ENCODE measurements at places on chromosomes 4 and X.

- no peak for DNase-seq
Measured at GRCh38 chrX:13474164-13474516, 95.3 kb upstream of the EGFL6 start.

GRCh38 chrX:140362861-140363260, 142.0 kb downstream of the SOX3 start:
- DNase-seq = no peak

DNA sequence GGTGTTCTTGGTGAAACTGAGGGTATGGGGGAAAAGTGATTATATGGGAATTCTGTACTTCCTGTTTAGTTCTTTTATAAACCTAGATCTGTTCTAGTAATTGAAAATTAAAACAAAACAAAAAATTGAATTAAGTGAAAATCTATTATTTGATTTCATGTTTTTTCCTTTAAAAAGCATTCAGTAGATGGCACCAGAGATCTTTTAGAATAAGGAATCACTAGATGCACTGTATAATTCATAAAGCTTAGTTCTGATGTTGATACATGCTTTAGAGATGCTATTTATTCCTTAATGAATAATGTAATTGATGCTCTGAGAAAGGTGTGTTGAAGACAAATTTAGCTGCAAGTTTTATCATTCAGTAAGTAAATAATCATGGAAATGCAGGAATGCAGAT, 87.3 kb downstream of the LCORL start:
- no peak for DNase-seq

DNA sequence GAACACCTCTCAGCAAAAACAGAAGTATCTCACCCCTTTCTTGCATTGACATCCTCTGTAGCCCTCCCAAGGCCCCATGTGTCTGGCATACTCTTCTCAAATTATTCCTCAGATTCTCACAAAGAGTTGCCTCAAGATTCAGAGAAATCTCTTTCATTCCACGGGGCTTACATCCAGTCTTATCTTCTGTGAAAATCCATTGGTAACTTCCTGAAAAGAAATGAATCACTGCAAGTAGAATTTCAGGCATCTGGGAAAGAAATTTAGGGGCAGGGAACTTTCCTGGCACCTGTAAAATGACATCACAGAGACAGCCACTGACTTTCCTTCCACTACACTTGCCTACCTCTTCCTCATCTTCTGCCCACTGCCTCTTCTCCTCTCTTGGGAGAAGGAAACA, 182.5 kb upstream of the ARHGEF9 start:
- no peak for DNase-seq

DNA sequence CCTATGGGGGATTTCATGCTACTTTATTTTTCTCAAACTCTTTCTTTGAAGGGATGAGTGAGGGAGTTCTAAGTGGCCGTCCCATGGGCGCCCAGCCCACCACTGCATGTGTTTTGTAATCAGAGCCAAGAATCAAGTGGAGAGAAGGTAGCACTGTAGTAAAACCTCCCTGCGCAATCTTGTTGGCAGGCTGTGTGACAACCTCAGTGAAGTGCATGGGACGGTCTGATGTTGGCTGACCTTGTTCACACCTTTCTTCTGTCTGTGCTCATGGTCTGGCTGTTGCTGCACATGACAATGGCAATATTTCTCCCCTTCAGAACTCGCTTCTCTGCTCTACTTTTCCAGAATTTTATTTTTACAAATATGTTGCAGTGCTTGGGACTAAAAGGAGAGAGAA, 71.2 kb upstream of the SHISA3 start:
- DNase-seq = no peak

GRCh38 chrX:2261831-2262667, 238.7 kb downstream of the DHRSX start:
- DNase-seq = no peak

GRCh38 chr4:36432586-36432985, 151.2 kb downstream of the DTHD1 start:
- no peak for DNase-seq

DNA sequence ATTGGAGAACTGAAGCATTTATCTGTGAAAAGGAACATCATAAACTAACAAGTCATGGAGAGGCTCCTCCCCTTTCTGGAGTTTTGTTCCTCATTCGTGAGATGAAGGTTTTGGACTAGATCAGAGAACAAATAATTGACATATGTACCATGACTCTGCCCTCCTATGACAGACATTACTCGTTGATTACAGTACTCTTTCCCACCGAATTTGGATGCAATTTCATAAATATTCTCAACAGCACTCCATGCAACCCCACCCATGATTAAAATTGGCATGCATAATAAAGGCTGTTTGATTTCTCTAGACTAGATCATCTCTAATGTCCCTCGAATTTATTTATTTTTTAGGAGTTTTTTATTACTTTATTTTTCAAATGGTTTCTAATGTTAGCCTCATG, 258.9 kb upstream of the LDB2 start:
- no peak for DNase-seq

GRCh38 chrX:38452603-38453002, 100.2 kb downstream of the OTC start:
- DNase-seq = no peak

DNA sequence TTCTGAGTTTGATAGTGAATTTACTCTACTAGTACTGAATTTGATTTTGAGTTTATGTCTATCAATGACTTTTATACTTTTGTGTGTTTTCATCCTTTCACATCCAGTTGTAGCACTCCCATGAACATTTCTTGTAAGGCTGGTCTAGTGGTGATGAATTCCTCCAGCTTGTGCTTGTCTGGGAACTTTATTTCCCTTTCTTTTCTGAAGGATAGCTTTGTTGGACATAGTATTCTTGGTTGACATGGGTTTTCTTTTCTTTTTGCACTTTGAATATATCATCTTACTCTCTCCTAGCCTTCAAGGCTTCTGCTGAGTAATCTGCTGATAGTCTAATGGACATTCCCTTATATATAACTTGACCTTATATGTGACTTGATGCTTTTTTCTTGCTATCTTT, 32.5 kb upstream of the IL2 start:
- DNase-seq = no peak

DNA sequence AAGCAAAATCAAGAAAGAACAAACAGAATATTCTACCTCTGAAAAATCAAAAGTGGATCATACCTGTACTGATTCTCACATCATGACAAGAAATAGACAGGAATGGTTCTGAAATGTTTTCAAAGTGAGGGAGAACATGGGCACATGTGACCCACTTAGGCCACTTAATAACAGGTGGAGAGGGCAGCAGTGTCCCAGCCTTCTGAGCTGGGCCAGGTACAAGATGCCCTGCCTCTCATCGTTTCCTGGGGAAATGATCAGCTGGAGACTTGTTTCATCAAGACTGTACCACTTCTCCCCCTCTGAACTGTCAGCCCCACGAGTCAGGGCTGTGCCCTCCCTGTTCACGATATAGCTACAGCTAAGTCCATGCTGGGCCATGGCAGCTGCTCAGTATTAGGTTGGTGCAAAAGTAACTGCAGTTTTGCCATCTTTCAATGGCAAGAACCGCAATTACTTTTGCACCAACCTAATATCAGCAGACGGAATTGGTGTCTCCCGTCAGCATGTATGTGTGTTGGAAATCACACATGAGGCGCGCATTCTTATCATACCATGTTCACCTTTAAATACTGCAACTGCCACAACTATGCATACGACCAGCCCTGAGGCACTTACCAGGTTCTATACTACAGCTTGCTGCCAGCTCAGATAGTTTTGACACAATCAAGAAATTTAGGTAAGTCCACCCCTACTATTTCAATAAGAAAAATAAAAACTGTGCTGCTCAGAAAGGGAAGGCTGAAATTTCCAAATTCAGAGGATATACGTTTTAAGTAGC, 71.4 kb downstream of the GATB start:
- no peak for DNase-seq

- DNase-seq = no peak
Measured at GRCh38 chrX:40912166-40912565, 173.1 kb upstream of the USP9X start.

- DNase-seq = no peak
Measured at GRCh38 chr4:150009533-150009932, 68.7 kb upstream of the DCLK2 start.

DNA sequence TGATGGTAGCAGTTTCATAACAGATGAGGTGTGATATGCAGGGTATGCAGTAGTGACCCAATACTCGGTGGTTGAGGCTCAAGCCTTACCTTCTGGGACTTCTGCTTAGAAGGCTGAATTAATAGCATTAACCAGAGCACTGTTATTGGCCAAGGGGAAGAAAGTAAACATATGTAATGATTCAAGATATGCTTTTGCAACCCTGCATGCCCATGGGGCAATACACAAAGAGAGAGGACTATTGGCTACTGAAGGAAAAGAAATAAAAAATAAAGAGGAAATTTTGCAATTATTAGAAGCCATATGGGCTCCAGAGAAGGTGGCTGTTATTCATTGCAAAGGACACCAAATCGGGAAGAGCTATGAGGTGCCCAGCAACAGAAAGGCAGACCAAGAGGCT, 8.7 kb downstream of the GAGE10 start:
- DNase-seq = no peak

- DNase-seq = no peak
Measured at GRCh38 chr4:40857956-40858355, 108.2 kb downstream of the NSUN7 start.

GRCh38 chrX:33204889-33205288, 6.5 kb downstream of the DMD start:
- no peak for DNase-seq

DNA sequence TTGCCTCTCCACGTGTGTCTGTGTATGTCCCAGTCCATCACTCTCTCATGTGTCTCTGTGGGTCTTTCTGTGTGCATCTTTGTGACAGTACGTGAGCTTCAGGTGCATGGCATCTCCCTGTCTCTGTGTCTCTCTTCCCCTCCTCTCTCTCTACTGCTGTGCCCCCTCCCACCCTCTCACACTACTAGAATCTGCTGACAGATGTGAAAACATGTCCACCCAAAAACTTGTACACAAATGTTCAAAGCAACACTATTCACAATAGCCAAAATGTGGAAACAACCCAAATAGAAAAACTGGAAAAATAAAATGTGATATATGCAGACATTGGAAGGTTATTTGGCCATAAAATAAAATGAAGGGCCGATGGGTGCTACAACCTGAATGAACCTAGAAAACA, 10.0 kb downstream of the EVC start:
- no peak for DNase-seq

GRCh38 chrX:100863326-100863864, 10.8 kb downstream of the NOX1 start:
- DNase-seq = no peak

GRCh38 chr4:13986548-13986947, 359.0 kb upstream of the BOD1L1 start:
- DNase-seq = no peak

GRCh38 chrX:53294024-53294648, 12.8 kb upstream of the IQSEC2 start:
- no peak for DNase-seq

DNA sequence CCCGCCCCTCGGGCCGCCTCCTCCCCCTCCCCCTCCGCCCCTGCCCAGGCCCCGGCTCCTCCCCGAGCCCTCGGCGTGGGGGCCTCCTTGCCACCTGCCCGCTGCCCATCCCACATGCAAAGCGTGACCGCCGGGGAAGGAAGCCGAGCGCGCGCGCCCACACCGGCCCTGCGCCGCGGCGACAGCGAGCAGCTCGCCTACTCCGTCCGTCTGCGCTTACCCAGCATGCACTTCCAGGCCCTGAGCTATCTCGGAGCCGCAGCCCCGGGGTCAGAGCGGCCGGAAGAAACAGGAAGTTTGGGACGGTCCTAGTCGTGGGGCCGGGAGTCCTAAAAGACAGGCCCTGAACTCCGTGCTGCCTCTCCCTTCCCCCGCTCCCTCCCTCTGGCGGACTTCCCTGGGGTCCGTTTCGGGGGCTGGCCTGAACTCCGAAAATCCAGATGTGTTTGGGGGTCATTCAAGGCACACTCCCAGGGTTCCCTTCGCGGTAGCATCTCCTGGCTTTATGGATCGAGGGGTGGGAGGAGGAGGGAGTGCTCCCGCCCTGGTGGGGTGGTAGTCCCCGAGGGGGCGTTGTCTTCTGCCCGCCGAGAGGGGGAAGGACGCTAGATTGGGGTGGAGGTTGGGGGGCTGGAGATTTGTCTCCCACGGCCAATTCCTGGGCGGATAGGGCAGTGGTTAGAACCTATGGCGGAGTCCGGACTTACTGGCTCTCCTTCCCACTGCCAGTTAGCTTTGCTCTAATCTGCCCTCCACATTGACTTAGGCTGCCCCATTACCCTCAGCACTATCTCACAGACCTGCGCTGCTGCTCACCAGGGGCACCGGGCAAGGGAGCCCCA, 25.0 kb upstream of the BCORL1 start:
- peak; percentile 62 for DNase-seq

DNA sequence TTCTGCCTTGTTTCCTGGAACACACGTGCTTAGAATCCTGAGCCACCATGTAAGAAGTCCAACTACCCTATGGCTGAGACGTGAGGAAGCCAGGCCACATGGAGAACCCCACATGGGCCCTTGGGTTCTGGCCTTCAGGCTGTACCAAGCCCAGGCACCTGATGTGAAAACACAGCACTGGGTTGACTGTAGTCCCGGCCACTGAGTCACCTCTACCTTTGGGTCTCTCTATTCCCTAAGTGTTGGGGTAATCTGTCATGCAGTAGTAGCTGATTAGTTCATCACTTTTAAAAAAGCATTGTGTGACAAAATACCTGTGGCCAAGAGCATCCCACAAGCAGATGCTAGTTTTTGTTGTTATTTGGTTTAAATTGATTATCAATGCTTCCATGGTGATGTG, 24.3 kb downstream of the CFAP97 start:
- no peak for DNase-seq

DNA sequence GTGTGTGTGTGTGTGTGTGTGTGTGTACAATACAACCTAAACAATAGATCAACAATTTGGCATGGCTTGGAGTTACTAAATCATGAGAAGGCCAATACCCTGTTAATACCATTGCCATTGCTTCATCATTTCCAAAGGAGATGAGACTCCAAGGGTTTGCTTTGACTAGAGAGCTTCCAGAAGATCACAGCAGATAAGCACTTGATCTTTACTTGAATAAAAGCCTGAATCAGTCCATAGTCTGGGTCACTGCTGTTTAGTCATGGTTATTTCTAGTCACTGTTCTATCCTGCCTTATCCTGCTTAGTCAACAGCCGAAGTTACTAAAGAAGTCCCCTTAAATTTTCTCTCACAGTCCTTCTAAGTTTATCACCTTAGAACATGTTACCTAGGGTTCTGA, 58.2 kb downstream of the RAB40AL start:
- DNase-seq = no peak

GRCh38 chr4:27484216-27484615, 623.6 kb downstream of the STIM2 start:
- no peak for DNase-seq

DNA sequence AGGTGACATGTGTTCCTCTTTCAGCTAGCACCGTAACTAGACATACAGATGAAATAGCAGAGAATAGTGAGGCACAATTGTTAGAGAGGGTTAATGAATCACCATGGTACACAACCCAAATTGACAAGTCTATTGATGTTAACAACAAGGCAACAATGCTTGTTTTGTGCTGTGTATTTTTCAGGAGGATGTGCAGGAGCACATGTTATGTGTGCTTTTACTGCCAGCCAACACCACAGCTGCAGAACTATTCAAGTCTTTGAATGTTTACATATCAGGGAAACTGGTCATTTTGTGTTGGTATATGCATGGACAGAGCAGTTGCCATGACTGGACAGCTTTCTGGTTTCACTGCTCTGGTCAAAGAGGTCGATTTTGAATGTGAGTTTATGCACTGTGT, 32.8 kb downstream of the STBD1 start:
- no peak for DNase-seq

Data from activated T-cell treated with anti-CD3 and anti-CD28 coated beads, Interleukin-2, amount 50 U/mL, for 48 hours (primary cell).